ENCODE measurements at places on chromosomes 1 and 21.

DNA sequence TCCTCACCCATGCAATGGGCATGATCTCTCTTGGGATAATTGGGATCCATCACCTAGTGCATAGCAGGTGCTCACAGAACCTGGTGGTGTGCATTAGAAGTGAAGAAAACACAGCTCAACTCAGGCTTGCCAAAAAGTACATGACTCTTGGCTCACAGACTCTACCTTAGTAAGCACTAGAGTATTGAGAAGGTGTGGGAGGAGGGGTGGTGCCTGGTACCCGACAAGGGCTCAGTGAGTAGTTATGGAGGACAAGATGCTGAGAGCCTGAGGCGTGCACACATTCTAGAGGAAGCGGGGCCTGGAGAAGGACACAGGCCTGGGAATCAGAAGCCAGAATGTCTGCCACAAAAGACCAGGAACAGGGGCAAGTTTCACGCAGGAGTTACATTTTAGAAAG lies 100.3 kb upstream of the GRIK3 start:
- no peak for DNase-seq

GRCh38 chr1:24318615-24319311 lies 394 bp upstream of the GRHL3 start:
- no peak for DNase-seq

- no peak for DNase-seq
These were observed 203.6 kb upstream of the CHODL start for GRCh38 chr21:18041012-18041411.

- DNase-seq, result no peak
These were observed 1.4 kb downstream of the TMEM54 start for GRCh38 chr1:32899586-32900296.

DNA sequence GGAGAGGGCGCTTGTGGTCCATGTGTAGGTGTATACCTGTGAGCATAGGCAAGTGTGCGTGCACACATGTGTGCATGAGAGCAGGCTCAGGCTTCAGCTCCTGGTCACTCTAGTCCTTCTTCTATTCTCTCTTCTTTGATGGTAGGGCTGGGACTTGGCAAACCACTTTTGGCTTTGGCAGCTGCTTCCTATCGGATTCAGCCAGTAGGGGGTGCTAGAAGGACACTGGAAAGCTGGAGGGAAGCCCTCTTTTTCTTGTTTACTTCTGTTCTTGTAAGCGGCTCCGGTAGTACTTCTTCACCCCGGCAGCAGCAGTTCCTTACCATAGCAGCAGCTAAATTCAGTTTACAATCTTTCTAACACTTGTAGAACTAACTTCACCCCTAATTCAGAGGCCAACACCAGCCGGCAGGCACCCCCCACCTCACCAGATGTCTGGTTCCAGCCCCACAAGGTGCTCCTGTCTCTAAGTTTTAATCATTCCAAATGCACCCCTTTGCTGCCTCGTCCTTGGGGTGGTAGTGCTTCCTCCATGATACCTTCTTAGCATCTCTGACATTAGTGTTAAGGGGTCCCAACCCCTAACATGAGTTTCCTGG lies 25.1 kb downstream of the NENF start:
- DNase-seq, result no peak

DNA sequence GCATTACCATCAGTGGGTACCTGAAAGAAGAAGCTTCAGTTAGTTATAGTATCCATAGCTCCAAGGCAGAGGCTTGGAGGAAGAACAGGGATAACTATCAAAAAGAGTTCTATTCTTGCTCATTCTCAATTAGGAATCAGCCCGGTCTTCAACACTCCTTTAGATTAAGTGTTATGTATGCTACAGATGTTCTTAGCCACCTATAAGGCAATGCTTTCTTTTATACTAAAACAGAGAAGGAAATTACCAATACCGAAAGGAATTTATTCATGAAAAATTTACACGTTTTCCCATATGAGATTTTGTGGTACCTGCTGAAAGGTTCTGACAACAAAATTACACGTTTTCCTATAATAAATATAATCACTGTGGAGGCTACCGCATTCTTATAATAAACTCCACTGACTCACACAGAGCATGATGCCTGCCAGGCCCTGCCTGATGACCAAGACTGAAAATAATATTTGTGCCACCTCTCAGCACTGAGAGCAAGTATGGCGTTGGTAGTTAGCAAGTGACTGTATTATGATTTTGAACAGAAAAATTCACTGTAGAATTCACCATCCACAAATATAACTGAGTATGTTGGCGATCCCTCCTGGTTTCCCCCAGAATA lies 58.3 kb downstream of the APP start:
- no peak for DNase-seq

DNA sequence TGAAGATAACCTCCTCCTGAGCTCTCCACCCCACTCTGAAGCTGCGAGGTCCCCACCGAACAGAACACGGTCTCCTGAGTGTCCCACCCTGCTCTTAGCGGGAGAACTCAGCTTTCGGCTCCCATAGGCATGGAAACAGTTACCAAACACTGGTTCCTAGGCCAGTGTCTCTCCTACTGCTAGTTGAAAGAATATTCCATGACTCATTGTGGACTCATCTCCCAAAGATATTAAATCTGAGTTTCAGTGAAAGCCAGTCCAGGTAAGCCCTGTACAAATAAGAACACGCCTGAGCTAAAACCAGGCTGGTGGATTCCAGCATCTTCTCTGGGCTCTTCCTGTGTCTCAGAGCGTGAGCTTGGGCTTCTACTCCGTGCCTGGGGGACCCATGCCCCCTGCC lies 107.5 kb upstream of the CLDN14 start:
- no peak for DNase-seq

DNA sequence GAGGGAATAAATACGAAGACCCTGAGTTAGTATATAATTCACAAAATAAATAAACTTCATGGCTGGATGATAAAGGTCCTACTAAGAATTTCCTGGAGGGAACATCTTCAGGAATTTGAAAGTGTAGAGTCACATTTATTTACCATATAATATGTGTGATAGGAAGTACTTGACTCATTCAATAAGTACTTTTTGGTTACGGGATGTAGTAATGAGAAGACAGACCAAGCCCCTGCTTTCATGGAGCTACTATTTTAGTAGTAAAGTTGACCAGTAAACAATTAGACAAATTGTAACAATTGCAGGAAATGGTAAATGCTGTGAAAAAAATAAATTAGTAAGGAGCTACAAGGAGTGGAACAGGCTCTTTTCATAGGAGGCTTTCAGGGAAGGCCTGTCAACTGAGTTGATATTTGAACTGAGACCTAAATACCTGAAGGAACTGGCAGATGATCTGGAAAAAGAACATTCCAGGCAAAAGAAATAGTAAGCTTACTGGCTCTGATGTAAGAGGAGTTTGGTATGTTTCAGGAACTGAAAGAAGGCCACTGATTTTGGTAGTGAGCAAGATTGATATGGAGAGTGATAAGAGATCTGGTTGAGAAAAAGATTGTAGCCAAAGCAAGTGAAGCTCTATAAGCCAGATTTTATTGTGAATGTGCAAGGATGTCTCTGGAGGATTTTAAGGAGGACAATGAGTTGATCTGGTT lies 36.2 kb downstream of the CAMSAP2 start:
- DNase-seq, result no peak

DNA sequence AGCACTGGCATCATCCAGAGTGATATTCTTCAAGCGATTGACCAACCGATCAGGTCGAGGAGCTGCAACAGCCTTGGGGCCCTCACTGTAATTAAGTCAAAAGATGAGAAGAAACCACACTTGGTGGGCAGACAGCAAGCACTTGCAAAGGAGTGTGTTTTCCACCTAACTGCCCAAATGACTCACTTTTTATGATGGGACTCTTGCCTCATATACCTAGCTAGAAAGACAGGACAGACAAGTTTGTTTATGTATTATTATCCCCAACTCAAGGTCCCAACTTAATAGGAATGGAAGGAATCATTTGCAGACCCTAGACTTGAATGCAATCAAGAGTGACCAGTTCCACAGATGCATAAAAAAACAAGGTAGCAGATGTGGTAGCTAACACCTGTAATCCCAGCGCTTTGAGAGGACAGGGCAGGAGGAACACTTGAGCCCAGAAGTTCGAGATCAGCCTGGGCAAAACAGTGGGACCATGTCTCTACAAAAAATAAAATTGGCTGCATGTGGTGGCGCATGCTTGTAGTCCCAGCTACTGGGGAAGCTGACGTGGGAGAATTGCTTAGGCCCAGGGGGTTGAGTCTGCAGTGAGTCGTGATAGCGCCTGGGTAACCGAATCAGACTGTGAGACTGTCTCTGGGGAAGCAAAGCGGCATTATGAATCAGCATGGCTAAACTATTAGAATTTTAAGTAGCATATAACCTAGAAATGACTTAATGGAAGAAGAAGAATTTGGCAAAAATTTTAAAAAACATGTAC lies 2.3 kb upstream of the NRAS start:
- DNase-seq, result no peak

DNA sequence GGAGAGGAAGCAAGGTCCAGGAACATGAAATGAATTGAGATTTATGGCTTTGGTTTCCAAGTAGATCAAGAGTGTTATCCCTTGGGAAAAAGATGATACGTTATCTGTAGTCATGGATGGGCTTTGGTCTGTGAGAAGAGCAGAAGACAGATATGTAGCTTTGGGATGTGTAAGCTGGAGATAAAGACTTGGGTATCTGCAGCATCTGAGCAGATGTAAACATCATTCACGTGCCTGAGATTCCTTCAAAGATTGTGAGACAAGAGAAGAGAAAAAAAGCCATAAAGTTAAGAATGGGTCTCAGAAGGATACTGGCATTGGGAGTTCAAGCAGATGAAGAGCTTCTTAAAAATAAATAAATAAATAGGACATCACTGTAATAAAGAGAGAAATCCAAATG lies 217.8 kb downstream of the PTPRC start:
- no peak for DNase-seq

GRCh38 chr1:30665216-30666010 lies 58.0 kb downstream of the MATN1 start:
- DNase-seq, result no peak

- DNase-seq, result no peak
These were observed 30.9 kb upstream of the CAMK1G start for GRCh38 chr1:209552406-209553264.

GRCh38 chr1:217620814-217621213 lies 10.1 kb downstream of the GPATCH2 start:
- DNase-seq, result no peak

DNA sequence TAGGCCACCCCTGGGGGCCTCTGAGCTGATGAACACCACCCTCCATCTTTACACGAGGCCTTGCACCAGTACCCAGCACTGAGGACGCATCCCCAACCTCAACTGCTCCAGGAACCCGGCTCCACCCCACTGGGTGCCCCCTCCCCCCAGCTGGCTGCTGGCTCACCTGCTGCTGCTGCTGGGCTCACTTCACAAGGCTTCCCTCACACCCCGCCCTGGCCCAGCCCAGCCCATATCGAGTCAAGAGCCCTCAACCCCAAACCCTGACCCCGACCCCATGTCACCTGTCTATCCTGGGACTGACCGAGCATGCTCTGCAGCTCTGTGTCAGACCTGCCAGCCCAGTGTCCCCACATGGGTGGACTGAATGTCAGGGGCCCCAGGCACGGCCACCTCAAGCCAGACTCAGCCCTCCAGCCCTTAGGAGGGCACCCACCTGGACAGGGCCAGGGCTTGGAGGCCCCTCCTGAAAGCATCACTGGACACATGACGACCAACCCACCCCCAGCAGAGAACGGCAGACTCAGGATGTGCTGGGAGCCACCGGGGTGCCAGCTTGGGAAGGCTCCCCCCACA lies 21.4 kb downstream of the WNT9A start:
- no peak for DNase-seq

DNA sequence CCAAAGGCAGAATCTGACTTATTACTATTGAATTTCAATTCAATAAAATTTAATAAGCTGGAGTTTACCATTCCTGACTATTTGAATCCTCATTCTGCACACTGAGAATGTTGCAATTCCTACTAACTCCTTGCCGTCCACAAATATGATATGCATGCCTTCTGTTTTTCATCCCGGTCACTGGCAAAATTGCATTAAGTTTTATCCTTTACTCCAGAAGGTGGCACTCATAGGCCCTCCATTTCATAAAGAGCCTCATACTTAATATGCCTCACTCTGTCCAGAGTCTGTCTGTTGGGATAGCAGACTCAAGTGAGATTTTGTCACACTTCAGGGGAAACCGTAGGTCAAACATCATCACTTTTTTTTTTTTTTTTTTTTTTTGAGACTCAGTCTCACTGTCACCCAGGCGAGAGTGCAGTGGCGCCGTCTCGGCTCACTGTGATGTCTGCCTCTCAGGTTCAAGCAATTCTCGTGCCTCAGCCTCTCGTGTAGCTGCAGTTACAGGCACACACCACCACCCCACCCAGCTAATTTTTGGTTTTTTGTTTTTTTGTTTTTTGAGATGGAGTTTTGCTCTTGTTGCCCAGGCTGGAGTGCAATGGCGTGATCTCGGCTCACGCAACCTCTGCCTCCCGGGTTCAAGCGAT lies 27.3 kb downstream of the F11R start:
- no peak for DNase-seq

- no peak for DNase-seq
These were observed 115.3 kb downstream of the RUNX1 start for GRCh38 chr21:34933609-34934335.

DNA sequence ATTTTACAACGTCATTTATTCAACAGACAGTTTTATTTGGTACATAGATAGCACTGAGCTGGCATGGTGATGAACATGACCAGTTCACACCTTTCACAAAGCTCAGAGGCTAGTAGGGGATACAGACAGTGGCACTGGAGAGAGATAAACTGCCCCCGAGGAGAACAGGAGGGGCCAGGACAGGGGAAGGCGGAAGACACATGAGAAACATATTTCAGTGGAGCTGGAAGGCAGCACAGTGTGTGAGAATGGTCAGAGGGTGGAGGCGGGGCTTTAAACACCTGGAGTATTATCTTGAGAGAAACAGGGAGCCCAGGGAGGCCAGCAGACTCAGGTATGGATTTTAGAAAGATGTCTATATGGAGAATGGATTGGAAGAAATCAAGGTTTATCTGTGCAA lies 49.5 kb downstream of the CHML start:
- DNase-seq, result no peak

GRCh38 chr1:177905686-177906085 lies 64.2 kb downstream of the SEC16B start:
- DNase-seq, result peak; percentile 2

- DNase-seq, result no peak
These were observed 25.8 kb upstream of the LRRN2 start for GRCh38 chr1:204711103-204711946.

Data from brain pericyte (primary cell).